ENCODE measurements at places on chromosomes 6 and 20.
A peak's percentile ranks its signal among the peaks of the same experiment; 100 is the strongest.

DNA sequence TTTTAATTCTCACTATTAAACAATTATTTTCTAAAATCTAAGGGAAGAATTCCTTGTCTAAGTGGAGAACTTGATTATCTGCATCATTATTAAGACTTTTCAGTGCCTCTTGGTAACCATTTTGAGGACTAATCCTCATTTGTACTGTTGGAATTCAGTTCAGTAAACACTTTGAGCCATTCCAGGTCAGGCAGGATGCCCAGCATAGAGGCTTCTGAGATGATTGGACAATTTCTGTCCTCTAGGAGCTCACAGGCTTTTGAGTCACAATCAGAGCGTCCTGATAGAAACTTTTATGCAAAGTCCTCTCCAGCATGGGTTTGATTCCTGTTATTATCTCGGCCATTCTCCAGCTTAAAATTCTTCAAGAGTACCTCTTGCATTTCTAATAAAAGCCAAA is 1304.6 kb downstream of the EPHA7 start:
- DNase-seq: no peak

GRCh38 chr6:130743175-130743574 is 84.0 kb upstream of the SMLR1 start:
- no peak for DNase-seq

- peak; percentile 78 for DNase-seq
These were observed 9.4 kb downstream of the DEFB132 start for GRCh38 chr20:266596-267562.

DNA sequence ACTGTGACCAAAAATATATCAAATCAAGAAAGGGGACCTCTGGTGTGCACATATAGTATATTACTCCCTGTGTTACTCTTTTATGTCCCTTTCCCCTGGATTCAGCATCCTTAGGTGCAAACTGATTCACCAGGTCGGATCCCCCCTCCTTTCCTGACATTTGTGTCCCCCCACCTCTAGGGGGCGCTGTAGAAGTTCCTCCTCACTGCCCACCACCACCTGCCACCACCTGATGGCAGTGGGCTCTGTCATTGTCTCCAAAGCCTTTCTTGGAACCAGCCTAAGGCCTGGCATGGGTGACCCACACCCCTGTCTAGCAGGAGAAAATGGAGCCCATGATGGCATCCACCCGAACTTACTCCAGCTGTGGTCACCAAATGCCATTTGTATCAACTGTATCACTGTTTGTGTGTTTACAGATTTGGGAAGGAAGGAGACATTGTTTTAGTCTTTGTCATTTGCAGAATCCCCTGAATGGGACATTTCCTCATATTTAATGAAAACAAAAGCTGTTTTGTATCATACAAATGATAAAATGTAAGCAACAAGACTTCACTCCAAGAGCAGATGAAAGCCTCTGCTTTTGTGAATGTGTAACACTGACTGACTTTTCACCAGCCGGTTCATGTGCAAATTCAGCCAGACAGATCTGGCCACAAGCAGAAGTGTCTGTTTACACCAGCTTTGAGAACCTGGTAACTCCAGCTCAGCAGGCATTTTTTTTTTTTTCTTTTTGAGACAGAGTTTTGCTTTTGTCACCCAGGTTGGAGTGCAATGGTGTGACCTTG is 66.2 kb downstream of the ARMC2 start:
- peak; percentile 14 for DNase-seq

DNA sequence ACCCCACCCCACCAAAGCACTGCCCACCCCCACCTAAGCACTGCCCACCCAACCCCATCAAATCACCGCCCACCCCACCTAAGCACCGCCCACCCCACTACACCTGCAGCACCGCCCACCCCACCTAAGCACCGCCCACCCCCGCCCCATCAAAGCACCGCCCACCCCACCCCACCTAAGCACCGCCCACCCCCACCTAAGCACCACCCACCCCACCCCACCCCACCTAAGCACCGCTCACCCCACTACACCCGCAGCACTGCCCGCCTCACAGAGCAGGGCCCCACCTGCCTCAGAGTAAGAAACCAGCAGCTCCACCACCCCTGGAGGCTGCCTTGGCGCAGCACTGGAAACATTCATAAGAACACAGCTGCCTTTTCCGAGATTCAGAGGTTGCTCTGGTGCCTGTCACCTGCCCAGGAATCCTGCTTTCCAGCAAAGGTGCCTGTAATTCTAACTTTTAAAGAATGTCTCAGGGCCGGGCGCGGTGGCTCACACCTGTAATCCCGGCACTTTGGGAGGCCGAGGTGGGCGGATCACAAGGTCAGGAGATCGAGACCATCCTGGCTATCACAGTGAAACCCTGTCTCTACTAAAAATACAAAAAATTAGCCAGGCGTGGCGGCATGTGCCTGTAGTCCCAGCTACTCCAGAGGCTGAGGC is 148.2 kb downstream of the BMP7 start:
- DNase-seq: no peak

- DNase-seq: no peak
These were observed 140.7 kb downstream of the FUT9 start for GRCh38 chr6:96156425-96156824.

GRCh38 chr6:69624944-69625343 is 171.9 kb downstream of the LMBRD1 start:
- DNase-seq: no peak

DNA sequence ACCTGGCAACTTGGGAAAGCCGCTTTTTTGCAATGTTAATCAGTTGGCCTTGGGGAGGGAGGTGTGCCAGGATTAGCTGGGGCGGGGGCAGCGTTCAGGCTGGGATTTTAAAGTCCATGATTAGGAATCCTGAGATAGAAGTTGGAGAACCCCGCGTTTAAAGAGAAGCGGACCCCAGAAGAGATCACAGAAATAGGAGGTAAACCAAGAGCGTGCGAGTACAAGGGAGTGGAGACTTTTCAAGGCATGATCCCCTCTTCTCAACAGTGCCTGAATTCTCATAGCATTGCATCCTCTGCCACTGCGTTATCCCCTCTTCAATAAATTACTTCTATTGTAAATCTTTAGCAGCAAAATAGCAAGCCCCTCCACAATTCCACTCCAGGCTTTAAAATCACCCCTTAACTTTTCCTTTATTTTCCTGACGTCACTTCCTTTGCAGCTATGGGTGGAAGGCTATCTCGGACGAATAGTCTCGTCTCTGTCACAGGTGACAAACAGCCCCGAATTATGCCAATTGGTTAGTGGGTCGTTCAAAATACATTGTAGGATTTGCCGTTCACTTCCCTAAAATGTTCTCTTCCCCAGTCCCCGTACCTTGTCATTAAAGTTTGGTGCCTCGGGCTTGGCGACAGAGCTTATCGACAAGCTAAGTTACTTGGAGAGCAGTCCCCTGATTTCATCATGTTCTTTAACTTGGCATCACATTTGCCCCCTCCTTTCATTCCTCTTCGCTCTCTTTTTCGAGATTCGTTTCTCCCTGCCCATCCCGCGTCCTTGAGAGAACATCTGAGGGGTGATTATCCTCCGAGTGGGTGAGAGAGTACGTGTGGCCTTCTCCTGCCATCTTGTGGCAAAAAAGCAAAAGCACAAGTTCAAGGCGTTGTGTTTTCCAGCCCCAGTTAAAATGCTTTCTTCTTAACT is 17.1 kb downstream of the OR2B2 start:
- DNase-seq: peak; percentile 51

DNA sequence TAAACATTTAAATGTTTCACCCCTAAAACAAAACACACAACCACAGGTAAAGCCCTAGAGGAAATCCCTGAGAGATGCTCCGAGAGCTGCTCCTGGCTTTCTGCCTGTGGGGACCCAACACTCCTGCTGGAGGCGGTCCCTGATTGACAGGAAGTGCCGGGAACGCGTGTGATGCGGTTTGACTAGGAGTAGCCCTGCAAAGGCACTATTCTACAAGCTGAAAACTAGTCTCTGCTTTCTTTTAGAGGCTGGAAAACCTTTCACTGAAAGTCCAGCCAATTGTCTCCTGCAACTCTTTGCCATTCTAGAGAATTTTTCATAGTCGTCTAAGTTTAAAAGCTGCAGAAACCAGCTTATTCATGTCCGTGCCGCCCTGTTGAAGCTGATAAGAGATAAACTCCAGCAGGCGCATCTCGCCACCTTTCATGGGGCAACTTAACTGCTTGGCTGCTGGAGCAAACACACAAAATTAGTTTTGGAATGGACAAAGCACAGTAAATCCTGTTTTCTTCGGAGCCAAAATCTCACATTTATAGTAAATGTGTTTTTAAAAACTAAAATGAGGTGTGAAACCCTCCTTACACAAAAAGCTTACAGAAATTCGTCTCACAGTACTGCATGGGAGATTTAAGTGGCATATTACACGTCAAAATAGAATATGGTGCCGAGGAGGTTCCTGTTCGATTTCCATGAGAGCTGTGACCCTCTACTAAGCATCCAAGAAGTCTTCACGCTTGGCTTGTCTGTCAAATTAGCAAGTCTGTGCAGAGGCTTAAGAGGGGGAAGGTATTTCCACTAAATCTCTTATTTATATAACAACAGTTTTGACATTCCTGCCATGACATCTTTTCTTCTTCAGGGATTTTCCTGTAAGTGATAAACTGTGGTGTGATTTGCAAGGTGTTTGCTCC is 46.9 kb downstream of the DACT2 start:
- no peak for DNase-seq

DNA sequence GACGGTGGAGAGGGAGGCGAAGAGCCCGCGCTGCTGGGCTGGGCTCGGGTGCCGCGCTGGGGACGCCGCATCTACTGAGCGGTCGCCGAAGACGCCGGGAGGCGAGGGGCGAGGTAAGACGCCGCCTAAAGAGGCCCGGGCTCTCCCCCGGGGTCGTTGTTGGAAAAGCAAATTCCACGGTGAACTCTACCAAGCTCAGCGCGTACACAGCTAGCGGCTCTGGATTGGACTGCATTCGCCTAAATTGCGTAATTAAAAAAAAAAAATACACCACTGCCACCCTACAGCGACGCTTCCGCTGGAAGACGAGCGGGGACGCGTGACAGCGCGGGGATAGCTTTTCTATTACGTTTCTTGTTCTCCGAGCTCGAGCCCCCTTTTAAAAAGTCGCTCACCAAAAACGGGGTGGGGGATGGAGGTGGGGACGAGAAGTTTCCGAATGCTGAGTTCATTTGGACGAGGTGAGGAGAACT is 92.0 kb upstream of the PRDM1 start:
- peak; percentile 22 for DNase-seq

DNA sequence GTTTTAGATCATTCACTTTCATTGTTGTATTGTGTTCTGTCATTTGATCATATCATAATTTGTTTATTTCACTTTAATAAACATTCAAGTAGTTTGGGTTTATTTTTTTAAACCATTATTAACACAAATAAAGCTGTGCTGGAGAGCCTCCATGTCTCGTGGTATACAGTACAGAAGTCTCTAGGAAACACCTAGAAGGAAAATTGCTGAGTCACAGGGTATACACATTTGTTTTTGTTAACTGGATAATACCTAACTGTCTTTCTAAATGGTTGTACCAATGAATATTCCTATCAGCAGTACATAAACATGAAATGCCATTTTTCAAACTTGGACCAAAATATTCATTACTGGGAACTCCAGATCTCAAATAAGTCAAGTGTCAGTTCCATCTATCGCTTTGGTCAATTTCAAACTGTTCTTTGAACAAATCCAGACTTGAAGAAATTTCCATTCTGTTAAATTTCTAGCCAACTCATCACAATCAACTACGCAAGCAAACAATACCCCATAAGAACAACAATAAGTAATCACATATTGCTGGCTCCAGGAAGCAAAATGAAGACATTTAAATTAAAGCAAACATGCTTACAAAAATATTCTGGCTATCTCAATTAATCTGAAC is 138.1 kb downstream of the ATXN1 start:
- DNase-seq: no peak

DNA sequence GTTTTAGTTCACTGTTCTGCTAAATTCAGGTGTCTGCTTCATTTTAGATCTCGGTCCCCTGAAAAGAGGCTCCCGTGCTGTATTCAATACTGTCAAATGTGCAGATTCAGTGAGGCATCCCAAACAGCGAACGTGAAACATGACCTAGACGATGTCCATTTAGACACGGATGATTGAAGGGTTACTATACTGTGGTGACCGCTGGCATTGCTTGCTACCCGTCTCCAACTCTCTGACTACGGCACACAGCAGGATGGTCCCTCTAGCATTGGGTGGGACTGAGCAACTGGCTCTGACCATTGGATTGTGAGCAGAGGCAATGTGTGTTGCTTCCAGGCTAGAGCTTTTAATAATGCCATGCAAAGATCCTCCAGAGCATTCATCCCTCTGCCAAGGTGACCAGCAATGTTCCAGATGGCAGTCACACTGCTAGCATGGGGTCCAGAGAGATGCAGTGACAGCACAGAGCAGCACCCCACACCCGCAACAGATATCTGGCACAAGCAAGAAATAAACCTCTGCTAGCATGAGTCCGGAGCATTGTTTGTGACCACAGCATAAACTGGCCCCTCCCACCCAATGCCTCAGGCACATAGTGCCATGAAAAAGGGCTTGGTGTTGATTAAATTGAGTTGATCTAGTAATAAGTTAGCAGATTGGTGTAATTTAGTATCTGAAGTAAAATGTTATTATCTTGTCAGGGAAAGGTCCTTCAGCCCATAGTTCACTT is 9.0 kb downstream of the METTL24 start:
- DNase-seq: no peak

DNA sequence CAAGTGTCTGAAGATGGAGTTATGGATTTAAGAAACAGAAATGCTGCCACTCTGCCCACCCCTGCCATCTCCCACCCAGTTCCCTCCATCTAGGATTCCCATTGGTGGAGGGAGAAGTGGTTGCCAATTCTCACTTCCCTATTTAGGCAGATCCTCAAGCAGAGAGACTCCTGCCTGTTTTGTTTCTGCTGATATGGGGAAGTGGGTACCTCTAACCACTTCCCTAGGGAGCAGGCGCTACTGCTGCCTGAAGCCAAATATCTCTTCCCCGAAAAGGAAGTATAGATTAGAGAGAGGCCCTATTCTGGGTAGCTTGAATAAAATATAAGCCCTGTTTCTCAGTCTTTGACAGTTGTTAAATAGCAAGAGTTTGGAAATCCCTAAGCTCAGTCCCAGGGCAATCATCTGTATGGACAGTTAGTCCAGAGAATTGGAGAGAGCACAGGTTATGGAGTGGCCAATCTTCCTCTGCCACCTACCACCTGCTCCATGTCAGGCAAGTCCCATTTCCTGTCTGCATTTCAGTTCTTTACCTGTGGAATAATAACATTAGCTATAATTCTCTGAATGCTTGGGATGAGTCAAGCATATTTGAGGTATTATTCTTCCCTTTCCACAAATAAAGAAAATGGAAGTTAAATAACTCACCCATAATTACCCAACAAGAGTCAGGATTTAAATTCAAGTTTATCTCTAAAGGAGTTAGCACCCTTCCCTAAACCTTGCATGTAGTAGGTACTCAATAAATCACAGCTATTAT is 2.6 kb upstream of the ADGB start:
- DNase-seq: no peak
